ENCODE measurements at places on chromosomes 4 and X.
A peak's percentile ranks its signal among the peaks of the same experiment; 100 is the strongest.

DNA sequence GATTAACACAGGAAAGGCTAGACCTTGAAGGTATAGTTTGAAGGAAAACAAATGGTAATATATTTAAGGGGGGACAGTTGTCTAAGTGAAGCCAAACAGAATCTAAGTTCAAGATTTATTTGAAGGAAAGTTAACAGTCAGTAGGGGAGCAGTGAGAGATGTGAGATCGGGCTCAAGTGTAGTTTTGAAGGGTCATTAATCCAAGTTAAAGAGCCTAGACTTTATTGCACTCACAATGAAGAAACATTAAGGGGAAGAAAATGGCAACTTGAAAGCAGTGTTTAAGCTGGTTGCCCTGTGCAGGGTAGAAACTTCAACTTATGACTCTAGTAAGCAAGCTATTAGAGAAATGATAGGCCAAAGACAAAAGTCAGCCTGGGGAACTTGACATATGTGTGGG, 1952.2 kb downstream of the PCDH7 start:
- no peak for DNase-seq

DNA sequence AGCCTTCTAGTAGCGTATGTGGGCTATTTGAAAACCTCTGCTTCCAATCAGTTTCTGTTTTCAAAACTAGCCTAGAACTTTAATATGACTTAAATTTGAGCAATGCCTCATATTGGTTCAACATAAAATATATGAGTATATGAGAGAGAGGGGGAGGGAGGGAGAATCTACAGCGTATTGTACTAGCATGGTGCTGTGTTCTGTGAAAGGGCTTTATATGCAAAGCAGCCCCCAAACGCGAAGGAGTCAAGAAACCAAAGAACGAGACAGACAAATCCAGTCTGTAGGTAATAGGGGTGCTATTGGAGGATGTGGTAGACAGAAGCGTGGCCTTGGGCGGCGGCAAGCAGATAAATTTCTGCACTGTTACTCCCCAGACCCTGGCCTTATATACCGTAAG, 784 bp upstream of the ANXA5 start:
- no peak for DNase-seq

- DNase-seq, result no peak
These were observed 171.8 kb upstream of the CLNK start for GRCh38 chr4:10856271-10856782.

- no peak for DNase-seq
These were observed 15.6 kb downstream of the RASL11B start for GRCh38 chr4:52877694-52878093.

GRCh38 chr4:182483685-182484084, 240.5 kb downstream of the TENM3 start:
- DNase-seq, result no peak

DNA sequence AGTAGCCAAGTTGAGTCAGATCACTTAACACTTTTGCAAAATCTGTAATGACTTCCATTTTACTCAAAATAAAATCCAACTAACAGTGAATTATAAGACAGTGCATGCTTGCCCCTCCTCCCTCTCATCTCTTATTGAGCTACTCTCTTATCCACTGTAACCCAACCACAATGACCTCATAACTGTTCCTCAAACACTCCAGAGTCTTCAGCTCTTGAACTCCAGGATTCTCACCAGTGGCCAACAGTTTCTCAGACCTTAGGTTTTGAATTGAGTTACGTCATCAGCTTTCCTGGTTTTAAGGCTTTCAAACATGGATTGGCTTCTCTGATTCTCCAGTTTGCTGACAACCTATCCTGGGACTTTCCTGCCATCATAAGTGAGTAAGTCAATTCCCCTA, 938.3 kb downstream of the RAB28 start:
- DNase-seq, result no peak

DNA sequence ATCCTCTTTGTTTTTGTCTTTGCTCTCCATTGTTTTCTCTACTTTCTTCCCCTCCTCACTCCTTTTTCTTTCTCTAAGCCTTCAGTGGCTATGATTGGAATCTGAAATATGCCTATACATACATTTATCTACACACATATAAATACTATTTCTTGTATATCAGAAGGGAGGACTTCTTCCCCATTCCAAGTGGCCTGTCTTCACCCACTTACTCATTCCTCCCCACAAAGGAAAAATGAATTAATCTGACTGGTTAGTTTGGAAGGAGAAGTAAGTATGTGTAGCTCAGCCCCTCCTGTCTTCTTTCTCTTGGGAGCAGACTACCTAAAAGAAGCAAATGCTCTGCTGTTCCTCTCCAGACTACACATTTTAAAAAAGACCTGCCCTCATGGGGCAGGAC, 17.7 kb downstream of the GUCY2F start:
- no peak for DNase-seq

DNA sequence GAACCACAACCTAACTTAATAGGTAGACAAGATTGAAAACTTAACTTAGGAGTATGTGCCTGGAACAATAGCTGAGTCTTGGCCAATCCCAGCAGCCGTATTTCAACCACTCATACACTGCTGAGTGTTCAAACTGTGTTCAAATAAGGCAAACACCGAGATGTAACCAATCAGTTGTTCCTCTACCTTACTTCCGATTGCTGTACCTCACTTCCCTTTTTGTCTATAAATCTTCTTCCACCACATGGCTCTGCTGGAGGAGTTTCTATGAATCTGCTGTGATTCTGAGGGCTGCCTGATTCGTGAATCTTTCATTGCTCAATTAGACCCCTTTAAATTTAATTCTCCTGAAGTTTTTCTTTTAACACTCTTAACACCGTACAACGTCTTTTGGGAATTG, 108.0 kb downstream of the ANAPC4 start:
- DNase-seq, result no peak

- DNase-seq, result no peak
These were observed 396.9 kb upstream of the NDST3 start for GRCh38 chr4:117637347-117637746.

DNA sequence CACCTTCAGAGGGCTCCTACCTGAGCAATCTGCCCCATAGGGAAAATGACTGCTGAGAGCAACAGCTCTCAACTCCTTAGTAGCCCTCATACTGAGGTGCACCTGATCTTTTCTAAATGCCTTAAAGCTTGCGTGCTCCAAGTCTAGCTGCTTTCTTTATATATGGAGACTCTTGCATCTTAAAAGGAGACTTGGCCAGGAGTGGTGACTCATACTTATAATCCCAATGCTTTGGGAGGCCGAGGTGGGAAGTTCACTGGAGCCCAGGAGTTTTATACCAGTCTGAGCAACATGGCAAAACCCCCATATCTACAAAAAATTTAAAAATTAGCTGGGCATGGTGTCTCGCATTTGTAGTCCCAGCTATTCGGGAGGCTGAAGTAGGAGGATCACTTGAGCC, 78.1 kb upstream of the TRIM2 start:
- no peak for DNase-seq

GRCh38 chrX:4656419-4656818, 943.0 kb upstream of the PRKX start:
- no peak for DNase-seq

DNA sequence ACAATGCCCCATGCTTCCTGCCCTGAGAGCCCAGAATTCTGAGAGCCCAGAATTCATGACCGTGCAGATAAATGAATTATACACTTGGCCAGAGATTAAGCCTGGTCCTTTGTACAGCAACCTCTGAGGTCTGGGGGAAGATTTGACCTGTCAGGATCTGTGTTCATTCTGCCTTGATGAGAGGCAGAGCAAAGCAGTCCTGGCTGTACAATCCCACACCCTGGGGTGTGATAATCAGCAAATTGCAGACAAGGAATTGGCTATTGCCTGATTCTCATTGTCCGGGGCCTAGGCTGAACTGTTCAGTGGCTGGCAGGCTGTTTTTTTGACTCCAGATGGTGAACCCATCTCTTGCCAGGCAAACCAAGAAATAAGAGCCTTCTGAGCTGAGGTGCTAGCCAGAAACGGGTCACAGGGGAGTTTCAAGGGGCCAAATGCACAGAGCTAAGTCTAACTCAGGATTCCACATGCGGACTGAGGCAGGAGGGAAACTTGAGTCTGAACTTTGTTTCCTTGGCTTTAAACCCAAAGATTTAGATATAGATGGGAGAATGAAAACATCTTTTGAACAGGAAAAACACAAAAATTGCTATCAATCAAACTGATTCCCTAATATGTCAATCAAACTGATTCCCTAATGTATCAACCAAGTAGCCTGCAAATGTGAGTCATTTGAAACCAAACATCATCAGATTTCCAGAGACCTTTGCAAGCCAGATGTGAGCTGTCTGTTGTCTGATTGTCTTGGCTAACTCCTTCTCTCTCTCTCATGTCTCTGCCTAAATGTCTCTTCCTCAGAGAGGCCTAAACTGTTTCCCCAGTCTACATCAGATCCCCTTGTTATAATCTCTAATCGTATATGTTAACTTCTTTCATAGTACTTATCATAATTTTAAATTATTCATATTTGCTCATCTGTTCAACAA, 159.3 kb downstream of the ATG4A start:
- DNase-seq, result no peak

GRCh38 chr4:182250446-182250845, 7.2 kb downstream of the TENM3 start:
- no peak for DNase-seq

DNA sequence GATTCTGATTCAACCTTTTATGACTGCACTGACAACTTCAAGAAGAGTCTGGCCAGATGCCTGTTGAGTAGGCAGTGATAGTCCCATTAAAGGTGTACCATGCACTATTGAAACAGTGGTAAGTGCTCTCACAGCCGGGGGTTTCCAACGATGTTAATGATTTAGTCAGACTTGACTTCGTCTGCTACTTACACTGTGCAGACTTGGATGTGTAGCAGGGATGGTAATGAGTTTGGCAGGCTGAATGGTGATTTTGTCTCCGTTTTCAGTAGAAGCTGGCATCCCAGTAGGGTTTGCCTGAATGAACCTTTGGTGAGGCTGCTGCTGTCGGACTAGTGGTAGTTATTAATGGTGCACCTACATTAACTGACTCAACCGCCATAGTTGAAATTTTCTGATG, 52.0 kb upstream of the TMSB15B start:
- peak; percentile 5 for DNase-seq

DNA sequence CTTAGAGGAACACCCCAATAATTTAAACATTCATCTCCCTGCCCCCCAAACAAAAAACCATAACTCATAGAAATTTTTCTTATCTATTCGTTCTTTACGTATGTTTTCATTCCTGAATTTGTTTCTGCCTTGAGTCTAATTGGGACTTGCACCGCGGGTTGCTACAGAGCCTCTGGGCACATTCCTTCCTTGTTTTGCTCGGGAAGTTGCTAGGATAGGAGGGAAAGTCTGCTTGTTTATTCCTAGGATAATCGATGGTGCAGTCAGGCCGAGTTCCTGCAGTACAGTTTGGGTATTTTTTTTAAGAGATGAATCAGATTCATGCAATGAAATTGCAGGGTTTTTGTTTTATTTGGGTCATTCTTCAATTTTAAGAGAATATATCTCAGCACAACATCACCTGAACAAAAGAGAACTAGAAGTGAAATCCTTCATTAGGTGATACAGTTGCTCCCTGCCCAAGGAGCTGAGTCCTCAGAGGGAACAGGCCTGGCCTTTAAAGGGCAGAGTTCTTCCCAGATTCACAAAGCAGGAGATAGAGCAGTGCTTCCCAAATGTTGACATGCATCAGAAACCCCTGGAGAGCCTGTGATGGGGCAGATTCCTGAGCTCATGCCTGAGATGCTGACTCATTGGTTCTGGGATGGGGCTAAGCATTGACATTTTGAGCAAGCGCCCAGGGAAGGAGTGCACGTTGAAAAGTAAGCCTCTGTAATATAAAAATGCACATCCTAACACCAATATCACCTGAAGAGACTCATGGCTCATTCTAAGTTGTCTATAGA, 114.9 kb upstream of the FAM9B start:
- peak; percentile 71 for DNase-seq

DNA sequence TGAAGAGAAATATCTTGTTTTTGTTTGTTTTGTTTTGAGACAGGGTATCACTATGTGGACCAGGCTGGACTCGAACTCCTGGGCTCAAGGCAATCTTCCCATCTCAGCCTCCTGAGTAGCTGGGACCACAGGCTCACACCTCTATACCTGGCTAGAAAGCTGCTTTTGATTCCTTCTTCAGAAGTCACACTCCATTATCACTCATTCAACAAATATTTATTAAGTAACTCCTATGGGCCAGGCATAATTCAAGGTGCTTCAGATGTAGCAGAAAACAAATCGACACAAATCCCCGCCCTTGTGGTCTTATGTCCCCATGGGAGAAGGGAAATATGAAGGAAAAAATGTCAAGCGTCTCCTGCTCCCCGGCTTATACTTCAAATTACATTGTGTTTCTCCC, 72.6 kb upstream of the DHX15 start:
- peak; percentile 85 for DNase-seq

GRCh38 chrX:97527725-97528124, 644.0 kb downstream of the RPA4 start:
- DNase-seq, result no peak

GRCh38 chr4:1984406-1985191, 24.2 kb downstream of the NELFA start:
- no peak for DNase-seq

- no peak for DNase-seq
These were observed 201.8 kb upstream of the UGT8 start for GRCh38 chr4:114396808-114397207.

GRCh38 chr4:136636155-136636554, 896.1 kb downstream of the PCDH18 start:
- DNase-seq, result no peak

GRCh38 chrX:8310409-8310808, 139.3 kb upstream of the VCX2 start:
- no peak for DNase-seq

GRCh38 chr4:89420507-89420906, 112.9 kb upstream of the GPRIN3 start:
- no peak for DNase-seq

DNA sequence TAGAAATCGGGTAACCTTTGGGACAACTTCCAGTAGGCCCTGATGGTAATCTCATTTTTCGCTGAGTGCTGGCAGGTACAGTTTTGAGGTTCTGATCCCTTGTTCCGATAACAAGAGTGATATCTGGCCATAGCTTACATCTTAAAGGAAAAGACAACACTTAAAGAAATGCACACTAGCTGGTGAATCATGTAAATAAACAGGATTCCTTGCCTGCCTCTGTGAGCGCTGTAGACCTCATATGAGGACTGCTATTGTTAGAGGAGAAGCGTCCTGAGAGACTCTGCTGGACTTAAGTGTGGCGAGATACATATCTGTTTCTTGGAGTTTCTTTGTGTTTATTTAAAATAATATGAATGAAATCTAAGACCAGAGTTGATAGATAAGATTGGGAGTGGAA, 149.3 kb upstream of the SLC4A4 start:
- DNase-seq, result peak; percentile 59

DNA sequence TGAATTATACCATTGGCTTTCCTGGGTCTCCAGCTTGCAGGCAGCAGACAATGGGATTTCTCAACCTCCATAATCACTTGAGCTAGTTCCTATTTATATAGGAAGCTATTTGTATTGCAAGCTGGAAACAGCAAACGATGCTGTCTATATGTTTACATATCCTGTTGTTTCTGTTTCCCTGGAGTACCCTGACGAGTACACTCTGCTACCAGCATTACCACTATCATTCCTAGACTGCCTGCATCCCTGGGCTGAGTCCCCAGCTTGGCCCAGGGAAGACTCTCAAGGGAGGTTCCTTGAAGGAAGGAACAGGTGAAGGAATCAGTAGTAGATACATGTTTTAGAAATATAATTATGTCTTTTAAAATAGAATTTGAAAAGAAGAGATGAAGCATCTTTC, 81.4 kb downstream of the EVC2 start:
- DNase-seq, result peak; percentile 86
